Fibroblast of pulmonary artery (primary cell): ENCODE measurements at places on chromosomes 3 and 15.

- no peak for DNase-seq
These were observed 61.4 kb upstream of the LEKR1 start for GRCh38 chr3:156764751-156765150.

DNA sequence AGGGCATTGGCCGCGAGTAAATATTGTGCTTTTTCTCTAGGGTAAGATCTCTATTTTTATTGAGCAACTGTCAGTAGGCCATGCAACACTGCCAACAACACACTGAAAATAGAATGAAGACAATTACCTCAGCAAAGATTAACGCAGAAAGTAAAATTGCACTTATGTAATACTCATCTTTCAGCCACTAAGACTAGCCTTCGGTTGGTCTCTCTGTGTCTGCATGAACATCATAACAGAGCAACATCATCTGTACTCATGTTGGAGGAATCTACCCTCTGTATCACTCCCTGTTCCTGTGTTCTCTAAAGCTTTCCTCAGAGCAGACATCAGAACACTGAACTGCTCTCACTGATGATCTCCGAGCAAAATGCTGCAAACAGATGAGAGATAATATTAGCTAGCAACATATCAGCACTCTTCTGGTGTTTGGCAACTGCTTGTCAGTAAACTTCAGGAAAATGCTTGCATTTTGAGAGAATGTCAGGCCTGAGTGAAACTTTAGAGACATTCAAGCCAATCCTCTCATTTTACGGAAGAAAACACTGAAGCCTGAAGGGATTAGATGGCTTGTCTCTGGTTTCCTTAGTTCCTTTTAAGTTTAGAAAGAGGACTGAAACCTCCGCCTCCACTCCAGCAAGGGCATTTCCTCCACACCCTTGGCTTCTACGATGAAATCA is 8.4 kb upstream of the LRRC3B start:
- DNase-seq, result no peak

DNA sequence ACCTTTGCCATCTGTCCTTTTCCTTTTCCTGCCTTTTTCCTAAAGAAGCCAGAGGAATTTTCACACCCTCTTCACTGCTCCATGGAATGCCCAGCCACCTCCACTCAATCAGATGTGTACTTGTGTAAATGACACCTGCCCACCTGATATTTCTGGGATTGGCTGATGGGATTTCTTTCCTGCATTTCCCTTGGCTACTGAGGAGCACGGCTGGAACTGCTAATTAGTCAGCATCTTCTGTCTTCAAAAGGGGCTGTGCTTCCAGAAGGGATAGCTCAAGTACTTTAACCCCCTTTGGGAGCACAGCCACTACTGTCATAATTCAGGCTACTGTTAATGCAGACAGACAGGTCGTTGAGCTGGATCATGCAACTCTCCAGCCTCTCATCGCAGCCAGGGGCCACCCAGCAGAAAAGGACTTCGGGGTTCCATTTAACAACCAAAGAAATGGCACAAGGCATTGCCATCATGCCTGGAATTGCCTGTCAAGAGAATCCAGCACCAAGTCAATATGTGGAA is 38.6 kb downstream of the MGLL start:
- DNase-seq, result no peak

- DNase-seq, result peak; percentile 11
These were observed 618.2 kb upstream of the ZNF717 start for GRCh38 chr3:76403556-76403955.

DNA sequence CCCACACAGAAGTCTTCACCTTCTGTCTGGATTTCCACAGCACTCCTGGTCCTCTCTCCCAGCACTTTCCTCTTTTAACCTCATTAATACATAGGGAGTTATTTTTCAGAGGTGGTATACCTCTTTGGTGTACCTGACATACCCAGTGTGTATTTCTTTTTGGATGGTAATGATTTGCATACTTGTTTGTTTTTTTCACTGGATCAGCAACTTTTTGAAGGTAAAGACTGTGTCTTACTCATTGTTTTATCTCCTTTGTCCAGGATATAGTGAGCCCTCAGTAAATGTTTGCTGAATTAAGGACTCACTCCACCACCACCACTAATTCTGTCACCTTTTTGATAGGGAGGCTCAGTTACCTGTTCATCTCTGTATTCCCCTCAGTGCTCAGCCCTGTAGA is 52.1 kb downstream of the SACM1L start:
- DNase-seq, result no peak

DNA sequence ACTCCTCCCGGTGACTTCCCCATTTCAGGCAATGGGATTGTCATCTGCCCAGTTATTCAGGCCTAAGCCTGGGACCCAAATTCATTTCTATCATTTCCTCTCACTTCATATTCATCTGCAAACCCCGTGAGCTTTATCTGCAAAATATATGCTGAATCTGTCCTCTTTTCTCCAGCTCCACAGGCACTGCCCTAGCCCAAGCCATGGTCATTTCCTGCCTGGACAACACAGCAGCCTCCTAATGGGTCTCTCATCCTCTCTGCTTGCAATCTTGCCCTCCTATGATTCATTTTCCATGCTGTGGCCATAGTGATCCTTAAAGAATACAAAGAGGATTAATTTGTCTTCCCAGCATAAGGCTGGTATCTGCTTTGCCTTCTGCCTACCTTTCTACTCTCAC is 6.1 kb downstream of the RBP2 start:
- no peak for DNase-seq

DNA sequence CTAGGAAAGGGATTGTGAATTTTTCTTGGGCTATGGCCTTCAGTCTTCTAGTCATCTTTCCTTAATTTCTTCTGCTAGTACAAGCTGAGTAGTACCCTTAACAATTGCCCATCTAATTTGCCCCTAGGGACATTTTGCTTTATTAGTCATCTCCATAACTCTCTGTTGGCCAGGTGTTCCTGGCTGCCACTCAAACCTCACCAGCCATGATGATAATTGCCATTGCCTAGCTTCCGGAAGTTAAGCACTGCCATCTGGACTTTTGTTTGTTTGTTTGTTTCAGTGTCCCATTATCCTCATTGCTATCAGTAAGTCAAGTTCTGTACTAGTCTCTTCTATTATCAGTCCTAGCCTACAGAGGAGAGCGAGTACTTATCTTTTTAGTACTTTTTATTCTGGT is 36.6 kb upstream of the UBL7 start:
- DNase-seq, result no peak

- no peak for DNase-seq
These were observed 46.2 kb upstream of the PYDC2 start for GRCh38 chr3:191414732-191415131.

- DNase-seq, result peak; percentile 42
These were observed 13.2 kb downstream of the FAM162A start for GRCh38 chr3:122397201-122397600.

DNA sequence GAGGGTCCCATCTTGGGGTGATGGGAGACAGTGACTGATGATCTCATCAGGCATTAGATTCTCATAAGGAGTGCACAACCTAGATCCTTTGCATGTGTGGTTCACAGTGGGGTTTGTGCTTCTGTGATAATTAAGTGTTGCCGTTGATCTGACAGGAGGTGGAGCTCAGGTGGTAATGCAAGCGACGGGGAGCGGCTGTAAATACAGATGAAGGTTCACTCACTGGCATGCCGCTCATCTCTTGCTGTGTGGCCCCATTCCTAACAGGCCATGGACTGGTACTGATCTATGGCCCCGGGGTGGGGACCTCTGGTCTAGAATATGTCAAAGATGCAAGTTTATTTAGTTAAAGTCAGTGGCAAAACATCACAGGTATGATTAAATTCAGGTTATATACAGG is 8.7 kb downstream of the MEF2A start:
- DNase-seq, result no peak

GRCh38 chr15:80706161-80706560 is 11.1 kb downstream of the ABHD17C start:
- no peak for DNase-seq

DNA sequence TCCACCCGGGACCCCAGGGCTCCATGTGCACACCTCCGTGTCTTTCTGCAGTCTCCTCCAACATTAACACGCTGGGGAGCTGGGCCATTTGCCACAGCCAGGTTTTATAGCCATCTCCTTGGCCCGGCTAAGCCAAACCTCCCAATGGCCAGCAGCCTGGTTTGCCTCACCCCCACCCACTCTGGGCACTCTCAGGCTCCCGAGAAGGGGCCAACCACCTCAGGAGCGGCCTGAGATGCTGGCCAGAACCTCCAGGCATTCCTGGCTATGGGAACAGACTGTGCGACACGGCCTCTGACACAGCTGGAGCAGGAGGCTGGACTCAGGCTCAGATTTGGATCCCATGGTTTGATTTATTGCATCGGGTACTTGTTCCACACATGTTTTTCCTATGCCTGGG is 289.7 kb downstream of the RPLP1 start:
- DNase-seq, result no peak

- DNase-seq, result peak; percentile 61
These were observed 16.9 kb downstream of the POPDC2 start for GRCh38 chr3:119643528-119643927.

DNA sequence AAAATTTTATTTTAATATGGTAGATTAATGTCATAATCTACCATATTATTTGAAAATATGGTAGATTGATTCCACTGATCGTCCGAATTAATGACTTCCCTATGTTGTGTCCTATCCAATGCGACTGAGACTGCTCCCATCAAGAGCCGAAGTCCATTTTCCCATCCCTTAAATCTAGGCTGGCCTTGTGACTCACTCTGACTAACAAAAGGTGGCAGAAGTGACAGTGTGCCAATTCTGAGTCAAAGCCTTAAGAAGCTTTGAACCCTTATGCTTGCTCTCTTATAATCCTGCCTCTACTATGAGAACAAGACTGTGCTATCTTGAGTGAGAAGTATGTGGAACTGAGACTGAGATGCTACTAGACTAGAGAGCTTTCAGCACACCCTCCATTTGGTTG is 387.2 kb downstream of the ROBO1 start:
- no peak for DNase-seq

DNA sequence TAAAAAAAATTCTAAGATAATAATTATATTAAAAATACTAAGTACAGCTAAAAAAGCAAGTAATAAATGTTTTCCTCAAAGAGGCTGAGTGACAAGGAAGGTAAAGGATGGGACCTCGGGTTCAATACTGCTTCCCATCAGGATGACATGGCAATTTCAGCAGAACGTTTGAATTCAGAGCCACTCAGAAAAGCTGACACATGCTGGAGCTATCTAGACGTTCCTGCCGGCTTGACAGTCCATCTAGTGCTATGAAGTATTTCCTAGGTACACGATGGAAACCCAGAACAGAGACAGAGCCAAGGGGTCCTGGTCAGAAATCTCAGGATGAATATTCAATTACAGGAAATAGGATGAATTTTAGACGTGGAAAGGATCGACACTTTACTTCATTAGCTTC is 361.8 kb downstream of the FGF12 start:
- DNase-seq, result no peak

- peak; percentile 89 for DNase-seq
These were observed 40.8 kb downstream of the EOMES start for GRCh38 chr3:27681249-27681748.

- DNase-seq, result no peak
These were observed 1.5 kb upstream of the PLXNB1 start for GRCh38 chr3:48431224-48432029.

GRCh38 chr3:29936766-29937165 is 655.9 kb downstream of the RBMS3 start:
- no peak for DNase-seq

DNA sequence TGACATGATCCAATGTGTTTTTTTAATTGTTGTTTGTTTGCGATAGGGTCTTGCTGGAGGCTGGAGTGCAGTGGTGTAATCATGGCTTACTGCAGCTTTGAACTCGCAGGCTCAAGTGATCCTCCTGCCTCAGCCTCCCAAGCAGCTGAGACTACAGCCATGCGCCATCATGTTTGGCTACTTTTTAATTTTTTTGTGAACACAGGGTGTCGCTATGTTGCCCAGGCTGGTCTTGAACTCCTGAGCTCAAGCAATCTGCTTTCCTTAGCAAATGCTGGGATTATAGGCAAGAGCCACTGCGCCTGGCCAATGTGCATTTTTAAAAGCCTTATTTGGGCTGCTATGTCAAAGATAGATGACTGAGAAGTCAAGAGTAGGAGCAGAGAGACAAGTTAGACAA is 123.0 kb downstream of the EDEM1 start:
- no peak for DNase-seq

GRCh38 chr3:42019144-42019952 is 57.4 kb upstream of the ULK4 start:
- no peak for DNase-seq

DNA sequence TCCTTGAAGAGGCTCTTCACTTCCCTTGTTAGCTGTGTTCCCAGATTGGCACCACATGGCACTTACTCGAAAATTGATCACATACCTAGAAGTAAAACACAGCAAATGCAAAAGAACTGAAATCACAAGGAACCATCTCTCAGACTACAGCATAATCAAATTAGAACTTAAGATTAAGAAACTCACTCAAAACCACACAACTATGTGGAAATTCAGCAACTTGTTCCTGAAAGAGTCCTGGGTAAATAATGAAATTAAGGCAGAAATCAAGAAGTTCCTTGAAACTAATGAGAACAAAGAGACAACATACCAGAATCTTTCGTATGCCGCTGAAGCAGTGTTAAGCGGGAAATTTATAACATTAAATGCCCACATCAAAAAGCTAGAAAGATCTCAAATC is 566.3 kb upstream of the TGFBR2 start:
- DNase-seq, result no peak

GRCh38 chr15:31024979-31025378 is 33.6 kb upstream of the MTMR10 start:
- DNase-seq, result peak; percentile 27

DNA sequence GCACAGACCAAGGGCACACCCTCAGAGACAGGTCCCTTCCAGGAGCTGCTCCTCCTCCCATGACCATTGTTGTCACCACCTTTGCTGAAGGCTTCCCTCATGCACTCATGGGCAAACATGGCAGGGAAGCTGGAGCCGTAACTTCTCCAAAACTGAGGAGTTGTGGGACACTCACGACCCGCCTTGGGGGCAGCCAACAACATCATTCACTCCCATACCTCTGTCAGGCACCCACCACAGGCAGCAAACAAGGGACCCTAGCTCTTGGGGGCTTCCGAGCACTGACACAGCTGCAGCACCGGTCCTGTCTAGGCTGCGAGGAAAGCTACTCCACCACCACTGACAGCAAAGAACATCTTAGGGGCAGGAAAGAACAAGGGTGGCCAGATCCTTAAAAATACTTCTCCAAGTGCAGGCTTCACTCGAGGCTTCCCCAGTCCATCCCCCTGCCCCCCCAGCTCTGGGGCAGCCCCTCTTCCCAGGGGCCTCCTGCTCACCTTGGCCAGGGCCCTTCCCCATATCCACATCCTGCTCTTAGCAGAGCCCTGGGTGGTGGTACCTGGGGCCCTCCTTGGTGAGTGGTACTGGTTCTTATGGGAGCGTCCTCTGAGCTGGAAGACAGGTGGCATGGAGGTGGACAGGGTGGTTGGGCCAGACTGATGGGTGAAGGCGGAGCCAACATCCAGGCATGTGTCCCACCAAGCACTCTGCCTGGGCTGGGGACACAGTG is 28.0 kb upstream of the DUSP7 start:
- no peak for DNase-seq
